HL-60 (cell line): ENCODE measurements at places on chromosomes 1 and 21.

GRCh38 chr1:2632051-2632430 is 775 bp downstream of the MMEL1 start:
- DNase-seq: no peak

DNA sequence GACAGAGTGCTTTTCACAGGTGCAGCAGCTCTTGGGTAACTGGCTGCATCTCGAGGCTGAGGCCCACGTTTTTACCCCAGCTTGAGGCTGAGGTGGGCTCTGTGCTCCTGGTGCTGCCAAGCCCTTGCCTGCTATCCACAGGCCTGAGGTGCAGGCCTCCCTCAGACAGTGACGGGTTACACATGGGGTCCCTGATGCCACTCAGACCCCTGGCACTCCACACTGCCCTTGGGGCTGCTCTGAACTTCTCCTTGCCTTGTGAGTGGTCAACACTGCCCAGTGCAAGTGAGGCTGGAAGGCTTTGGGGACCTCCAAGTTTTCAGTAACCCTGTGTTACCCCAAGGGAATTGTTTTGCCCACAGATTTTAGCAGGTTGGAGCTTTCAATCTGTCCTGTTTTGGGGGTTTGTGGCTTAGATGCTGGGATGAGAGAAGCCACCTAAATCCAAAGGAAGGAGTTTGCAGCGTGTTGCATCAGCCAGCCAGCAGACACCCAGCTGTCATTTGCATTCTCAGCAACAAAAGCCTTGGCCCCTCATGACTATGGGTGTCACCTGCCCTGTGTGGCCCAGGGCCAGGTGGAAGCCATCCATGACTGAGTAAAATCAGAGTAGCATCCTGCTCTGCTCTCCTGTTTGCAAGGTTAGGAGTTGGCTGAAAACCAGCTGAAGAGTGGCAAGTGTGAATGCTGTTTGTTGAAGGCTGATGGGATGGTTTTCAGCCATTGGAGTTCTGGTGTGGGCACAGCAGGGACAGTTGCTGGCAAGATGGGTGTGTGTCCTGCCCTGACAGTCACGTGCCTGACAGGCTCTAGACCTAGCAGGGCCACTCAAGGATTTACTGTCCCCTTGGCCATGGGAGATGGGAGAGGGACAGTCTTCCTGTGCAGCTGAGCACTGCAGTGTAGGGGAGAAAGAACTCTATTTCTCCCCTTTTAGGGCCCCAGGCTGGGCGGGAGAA is 3.2 kb downstream of the RNF187 start:
- no peak for DNase-seq

- DNase-seq: no peak
Measured at GRCh38 chr1:160639652-160640051, 7.2 kb downstream of the SLAMF1 start.

DNA sequence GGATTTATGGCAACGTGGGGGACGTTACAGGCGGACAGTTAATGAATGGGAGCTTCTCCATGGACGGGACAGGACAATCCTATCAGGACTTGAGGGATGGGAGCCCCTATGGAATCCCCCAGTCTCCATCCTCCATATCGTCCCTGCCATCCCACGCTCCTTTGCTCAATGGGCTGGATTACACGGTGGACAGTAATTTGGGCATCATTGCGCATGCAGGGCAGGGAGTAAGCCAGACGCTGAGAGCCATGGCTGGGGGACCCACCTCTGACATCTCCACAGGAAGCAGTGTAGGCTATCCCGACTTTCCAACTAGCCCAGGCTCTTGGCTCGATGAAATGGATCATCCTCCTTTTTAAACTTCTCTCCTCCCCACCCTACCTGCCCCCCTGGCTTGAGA is 44.2 kb downstream of the LHX4 start:
- no peak for DNase-seq

DNA sequence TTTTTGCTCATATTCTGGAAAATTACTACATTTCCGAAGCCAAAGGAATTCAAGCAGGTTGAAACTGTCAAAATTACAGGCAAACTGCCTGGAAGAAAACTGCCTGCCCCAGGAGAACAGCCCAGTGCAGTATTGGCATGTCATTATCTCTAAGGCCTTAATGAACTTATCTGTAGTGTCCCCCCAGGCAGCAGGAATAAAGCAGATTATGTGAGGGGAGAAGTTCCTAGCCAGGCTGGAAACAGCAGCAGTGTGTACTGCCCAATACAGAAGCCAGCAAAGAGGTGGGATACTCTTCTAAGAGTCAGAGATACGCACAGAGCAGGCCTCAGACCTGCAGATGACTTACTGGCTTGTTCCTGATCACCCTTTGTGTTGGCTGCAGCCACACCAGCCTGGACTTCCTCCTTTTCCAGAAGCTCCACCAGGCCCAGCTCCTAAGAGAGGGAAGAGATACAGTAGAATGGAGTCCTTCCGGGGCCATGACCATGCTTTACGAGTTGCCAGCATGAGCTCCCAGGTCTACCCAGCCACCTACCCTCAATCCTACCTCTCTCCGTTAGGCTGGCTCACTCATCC is 11.7 kb downstream of the IQGAP3 start:
- no peak for DNase-seq

GRCh38 chr21:39313042-39313570 is 326 bp downstream of the BRWD1 start:
- DNase-seq: peak; percentile 55

DNA sequence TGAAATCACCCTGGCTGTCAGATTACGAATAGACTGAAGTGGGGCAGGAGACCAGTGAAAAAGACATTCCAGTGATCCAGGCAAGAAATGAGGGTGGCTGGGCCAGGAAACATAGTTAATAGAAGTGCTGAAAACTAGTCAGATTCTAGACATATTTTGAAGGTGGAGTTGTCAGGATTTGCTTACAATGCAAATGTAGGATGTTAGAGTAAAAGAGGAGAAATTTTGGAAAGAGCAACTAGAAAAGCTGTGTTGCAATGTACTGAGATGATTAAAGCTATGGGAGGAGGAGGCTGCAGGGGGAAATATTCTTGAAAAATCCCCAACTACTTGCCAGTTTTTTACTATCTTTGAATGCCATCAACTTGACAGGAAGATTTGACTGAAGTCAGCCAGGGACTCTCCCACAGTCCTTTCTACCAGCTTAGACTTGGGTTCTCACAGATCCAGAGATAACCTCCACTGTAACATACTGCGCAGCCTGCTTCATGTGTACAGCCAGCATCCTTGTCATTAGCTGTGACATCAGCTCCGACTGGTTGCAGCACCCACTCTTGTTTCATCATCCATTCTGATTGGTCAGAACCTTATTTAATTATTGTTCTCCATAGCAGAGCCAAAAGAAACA is 109.7 kb downstream of the TSEN15 start:
- DNase-seq: no peak

- no peak for DNase-seq
Measured at GRCh38 chr1:234368320-234369032, 4.8 kb upstream of the COA6 start.

GRCh38 chr1:162901243-162901642 is 40.3 kb upstream of the CCDC190 start:
- no peak for DNase-seq

- DNase-seq: no peak
Measured at GRCh38 chr1:101389547-101389929, 152.7 kb downstream of the S1PR1 start.

GRCh38 chr21:41901099-41901498 is 22.0 kb upstream of the PRDM15 start:
- no peak for DNase-seq

DNA sequence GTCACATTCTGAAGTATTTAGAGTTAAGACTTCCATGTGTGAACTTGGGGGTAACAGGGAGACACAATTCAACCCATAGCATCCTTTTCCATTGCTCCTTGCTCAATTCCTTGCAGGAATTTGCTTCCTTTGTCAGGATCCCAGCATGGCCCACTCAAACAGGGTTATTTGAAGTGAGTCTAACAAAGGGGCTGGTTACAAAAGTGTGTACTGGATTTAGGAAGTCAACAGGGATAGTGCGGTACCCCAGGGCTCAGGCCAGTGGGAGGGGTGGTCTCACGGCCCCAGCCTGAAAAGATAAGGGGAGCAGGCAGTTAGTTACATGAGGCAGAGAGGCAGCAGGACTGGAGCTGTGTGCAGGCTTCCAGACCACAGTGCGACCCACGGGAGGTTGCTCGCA is 14.4 kb downstream of the LRRC38 start:
- DNase-seq: no peak

- no peak for DNase-seq
Measured at GRCh38 chr1:2611031-2611501, 21.8 kb downstream of the MMEL1 start.

- no peak for DNase-seq
Measured at GRCh38 chr1:204742676-204743251, 57.2 kb upstream of the LRRN2 start.

DNA sequence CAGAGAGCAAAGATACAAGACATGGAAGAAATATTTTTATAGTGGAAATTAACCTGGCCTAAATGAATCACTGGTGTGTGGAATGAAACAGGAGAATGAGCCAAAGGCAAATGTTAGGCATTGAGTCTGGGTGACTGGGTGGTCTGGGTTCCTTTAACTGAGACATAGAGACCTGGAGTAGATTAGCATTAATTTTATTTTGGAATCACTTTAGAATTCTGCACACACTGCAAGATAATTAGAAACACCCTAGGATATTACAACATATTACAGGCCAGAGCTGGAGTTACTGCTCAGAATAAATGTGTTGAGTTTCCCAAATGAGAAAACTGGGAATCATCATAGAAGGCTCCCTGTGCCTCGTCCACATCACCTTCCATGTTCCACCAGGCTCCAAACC is 85.5 kb downstream of the PLPPR5 start:
- no peak for DNase-seq

DNA sequence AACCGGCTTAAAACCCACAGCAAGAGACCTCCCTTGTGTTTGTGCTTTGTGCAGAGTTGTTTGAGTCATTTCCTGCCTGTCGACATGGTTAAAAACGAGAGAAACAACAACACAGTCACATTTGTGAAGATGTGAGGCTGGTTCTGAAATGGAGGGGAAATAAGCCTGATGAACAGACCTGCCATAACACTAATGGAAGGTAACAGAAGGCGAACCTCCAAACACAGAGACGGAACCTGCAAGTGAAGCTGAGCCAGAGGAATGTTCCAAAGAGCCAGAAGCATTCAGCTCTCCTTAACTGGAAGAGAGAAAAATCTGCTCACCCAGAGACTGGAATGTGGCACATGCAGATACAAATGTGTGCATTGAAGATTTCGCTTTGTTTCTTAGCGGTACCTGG is 53.2 kb upstream of the RAVER2 start:
- no peak for DNase-seq

- DNase-seq: no peak
Measured at GRCh38 chr1:161943737-161944136, 79.9 kb downstream of the OLFML2B start.

DNA sequence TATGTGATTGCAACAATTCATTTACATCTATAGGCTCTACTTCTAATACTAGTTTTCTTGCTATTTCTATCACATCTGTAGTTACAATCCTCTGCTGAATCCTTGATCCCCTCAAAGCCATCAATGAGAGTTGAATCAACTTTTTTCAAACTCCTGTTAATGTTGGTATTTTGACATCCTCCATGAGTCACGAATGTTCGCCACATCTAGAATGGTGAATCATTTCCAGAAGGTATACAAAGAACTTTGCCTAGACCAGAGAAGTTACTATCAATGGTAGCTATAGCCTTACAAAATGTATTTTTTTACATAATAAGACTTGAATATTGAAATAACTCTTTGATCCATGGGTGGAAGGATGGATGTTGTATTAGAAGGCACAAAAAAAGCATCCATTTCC is 110.0 kb downstream of the AMY1C start:
- no peak for DNase-seq

GRCh38 chr1:63575340-63575826 is 17.8 kb upstream of the PGM1 start:
- no peak for DNase-seq

DNA sequence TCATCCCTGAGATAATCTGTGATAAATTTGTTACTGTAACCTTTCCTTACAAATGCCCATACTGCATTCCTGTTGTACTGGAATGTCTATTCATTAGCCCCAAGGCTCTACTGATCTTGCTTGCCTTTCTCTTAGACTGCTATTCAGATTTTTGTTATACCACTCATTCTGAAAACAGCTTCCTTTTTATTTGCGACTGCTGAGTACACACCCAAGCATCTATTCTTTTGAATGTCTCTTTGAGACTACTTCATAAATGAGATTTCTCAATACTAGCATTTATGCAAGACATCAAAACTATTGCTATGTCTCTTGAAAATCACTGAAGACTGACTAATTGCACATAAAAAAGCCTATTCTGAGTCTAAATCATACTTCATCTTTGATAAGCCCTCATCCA is 38.6 kb downstream of the DENND1B start:
- DNase-seq: no peak

DNA sequence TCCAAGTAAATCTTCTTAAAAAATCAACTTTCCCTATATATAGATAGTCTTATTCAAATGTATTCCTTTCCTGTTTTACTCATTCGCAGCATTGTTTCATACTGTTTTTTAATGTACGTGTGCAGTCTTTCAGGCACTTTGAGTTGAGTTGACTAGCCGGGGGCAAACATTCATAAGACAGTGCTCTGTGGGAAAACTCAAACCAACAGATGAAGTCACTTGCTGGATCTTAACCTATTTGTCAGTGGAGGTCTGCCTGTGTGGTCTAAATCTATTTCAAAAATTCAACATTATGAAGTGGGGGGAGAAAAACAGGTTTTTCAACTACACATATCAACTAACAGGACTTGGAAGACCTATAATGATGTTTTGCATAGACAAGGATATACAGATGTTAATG is 6.2 kb downstream of the HSD11B1 start:
- no peak for DNase-seq

- no peak for DNase-seq
Measured at GRCh38 chr1:46527474-46528296, 23.8 kb downstream of the KNCN start.

- DNase-seq: no peak
Measured at GRCh38 chr21:36249576-36250422, 70.2 kb upstream of the MORC3 start.

DNA sequence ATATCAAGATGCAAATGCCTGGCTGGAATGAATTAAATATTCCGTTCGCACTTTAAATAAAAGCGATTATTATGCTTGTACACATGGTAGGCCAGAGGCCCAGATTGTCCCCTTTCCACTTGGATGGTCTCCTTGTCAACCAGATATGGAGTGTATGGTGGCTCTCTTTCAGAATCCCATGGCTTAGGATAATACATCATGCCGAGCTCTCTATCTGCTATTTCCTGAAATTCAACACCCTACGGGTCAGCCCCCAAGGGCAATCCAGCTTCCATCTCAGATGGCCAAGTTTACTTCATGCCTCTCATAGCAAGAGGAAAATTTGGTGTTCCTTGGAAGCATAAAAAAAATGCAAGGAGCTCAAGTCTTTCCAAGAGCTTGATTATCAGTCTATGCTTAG is 25.4 kb upstream of the FMO1 start:
- DNase-seq: no peak

DNA sequence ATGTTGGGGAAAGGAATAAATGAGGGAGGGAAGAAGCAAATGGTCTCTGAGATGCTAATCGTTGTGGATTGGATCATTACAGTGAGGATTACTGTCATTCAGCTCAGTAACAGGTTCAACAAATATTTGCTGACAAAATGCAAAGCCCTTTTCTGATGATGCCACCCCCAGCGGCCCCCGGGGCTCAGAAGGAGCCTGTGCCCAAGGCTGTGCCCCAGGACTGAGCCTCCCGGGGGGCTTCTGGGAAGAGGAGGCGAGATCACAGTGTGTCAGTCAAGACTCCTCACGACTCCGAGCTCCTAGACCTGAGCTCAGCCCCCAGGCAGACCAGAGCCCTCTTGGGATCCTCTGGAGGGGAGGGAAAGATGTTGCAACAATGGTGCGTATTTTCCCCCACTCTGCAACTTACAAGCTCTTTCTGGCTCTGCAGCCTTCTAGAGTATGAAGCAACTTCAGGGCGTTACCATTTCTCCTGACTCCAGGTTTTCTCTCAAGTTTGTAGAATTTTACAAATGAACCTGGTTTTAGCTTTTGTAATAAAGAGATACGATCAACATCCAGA is 20.8 kb downstream of the EPHA8 start:
- no peak for DNase-seq
